ENCODE measurements at places on chromosomes 6 and 20.
A peak's percentile ranks its signal among the peaks of the same experiment; 100 is the strongest.

DNA sequence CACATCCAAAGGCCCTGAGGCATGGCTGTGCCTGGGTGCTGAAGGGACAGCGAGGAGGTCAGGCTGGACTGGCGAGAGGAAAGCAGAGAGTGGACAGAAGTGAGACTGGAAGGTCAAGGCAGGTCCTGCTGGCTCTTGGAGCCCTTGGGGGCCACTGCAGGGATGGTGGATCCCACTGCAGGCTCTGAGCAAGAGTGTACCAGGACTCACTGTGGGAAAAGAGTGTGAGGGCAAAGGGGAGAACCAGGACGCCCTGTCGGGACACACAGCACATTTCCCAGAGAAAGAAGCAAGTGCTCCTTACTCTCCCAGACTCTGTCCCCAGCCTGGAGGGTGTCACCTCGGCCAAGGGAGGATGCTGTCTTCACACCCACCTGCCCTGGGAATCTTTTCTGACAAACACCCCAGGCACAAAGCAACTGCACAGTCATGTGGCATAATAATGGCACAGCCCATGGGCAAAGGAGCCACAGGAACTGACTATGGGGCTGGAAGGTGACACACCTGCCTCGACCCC, 172.3 kb upstream of the CST7 start:
- DNase-seq: peak; percentile 20

GRCh38 chr6:142870787-142871415, 74.1 kb downstream of the HIVEP2 start:
- DNase-seq: no peak

DNA sequence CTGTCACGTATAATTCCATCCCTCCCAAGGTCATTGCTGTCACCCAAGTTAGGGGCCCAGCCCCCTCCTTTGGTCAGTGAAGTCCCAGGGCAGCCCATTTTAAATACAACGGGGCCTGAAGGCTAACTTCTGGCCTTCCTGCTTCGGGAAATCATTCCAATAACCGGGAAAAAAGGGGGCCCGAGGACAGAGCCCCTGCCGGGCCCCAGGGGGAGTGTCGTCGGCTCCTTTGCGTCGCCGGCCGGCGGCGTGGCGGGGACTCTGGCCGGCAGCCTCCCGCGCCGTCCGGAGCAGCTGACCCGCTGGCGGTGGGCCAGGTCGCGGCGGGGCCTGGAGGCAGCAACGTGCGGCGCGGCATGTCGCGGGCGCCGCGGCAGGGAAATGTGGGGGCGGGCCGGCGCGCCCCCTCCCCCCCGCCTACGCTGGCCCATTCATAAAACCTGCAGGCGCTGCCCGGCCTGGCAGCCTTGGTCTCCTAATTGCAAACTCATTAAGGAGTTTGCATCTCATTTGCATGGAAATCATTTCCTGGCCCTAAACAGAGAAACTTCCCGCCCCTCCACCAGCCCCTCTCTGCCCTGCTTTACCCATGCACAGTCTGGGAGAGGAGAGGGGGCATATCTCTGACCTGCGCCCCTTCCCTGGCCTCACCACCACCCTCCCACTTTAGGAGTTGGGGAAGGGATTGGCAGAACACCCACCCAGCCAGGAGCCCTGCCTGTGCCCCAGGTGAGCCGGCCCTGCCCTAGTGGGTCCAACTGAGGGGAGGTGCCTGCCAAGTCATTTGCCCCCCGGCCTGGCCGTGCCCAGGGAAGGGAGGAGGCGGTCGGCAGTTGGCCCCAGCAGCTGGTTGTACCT, 50.7 kb downstream of the MRPL14 start:
- DNase-seq: peak; percentile 76

GRCh38 chr6:6646859-6647258, 58.3 kb downstream of the LY86 start:
- DNase-seq: no peak

DNA sequence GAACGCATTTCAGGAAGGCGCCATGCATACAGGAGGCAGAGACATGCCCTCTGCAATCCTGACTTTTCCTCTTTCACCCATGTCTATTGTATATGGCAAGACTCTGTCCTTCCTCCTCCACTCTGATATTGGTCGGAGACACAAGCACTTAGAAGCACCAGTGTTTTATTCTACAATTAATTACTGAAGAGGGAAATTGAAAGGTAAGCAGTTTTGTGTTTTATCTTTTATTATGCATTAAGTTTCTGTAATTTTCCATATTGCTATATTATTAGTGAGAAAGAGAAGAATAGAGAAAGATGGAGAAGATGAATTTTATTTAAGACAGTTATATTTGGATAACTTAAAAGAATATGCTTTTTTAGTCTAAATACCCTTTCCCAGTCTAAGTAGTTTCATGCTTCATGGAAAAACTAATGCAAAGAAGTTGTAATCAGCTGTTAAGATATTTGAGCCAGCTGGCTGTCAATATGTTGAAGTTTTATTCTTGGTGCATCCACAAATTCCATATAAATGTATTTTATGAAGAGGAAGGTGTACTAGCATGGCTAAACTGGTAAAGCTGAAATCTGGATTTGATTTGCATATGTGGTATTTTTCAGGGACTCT, 13.6 kb downstream of the ARID1B start:
- no peak for DNase-seq

DNA sequence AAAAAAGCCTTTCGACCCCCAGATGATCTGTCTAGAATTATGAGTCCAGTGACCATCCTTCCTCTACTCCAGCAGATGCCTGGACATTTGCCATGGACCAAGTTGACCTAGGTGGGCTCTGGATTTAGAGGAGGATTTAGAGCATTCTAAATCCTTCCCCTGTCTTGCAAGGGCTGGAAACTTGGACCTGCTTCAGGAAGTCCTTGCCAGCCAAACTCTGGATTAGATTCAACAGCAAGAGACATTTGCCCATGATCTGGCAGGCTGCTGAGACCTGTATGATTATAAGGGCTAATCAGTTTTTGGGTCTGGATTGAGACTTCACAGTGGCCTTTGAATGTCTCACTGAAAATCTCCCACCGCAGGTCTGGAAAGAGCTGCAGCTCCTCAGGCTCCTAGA, 13.1 kb upstream of the HDGFL1 start:
- DNase-seq: no peak

DNA sequence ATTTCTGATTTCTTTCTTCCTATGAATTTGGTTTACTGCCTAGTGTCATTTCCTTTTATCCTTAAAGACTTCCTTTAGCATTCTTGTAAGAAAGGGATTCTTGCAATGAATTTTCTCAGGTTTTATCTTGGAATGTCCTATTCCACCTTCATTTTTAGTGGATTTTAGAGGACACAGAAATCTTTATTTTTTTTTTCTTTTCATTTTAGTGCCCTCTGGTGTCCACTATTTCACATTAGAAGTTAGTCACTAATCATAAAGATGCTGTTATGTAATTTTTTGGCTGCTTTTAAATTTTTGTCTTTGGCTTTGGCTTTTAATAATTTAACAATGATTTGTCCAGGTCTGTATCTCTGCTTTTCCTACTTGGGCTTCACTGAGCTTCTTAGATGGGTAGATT, 28.1 kb downstream of the LMBRD1 start:
- no peak for DNase-seq

DNA sequence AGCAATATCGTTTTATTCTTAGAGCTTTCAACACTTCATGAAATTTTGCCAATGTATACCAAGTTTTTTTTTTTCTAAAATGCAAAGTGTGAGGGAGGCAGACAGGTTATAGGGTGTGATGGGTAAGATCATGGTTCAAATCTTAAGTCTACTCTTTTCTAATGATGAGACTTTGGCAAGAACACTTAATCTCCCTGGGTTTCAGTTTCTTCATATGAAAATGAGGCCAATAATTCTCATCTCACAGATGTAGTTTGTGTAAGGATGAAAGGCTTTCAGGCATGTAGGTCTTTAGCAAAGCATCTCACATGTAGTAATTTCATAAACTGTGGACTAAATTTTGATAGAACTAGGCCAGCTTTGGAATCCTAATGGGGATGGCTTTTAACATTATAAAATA, 457.1 kb downstream of the QKI start:
- no peak for DNase-seq

- no peak for DNase-seq
These were observed 22.6 kb downstream of the ASXL1 start for GRCh38 chr20:32380745-32381144.
